DMS79 treated with DMSO at 0.1 percent for 48 hours (cell line): ENCODE measurements at places on chromosomes 2 and 18.

GRCh38 chr2:109523536-109524361 lies 90.0 kb downstream of the SEPTIN10 start:
- DNase-seq = no peak

DNA sequence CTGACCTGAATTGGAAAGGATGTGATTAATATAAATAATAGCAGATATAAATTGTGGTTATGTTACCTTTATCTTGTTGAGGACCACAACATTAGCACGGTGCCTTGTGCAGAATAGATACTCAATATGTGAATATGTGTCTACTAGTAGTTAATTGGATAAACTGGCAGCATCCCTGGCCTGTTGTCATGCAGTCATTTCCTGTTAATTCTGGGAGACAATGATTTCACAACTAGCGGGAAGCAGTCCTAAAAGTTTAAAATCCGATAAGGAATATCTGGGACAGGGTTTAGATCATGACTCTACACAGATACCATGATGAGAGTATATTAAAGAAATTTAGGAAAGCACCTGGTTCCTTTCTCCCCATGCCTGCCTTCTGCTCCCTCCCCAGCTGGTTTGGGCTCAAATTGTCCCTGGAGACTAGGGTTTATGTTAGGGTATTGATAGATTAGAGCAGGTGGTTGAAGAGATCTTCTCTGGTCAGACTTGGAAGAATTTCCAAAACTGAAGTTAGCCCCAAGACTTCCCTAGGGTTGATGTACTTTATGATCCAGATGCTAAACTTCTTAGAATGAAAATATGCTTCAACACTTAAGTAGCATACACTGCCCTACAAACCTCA lies 32.8 kb downstream of the CYBRD1 start:
- DNase-seq = no peak

DNA sequence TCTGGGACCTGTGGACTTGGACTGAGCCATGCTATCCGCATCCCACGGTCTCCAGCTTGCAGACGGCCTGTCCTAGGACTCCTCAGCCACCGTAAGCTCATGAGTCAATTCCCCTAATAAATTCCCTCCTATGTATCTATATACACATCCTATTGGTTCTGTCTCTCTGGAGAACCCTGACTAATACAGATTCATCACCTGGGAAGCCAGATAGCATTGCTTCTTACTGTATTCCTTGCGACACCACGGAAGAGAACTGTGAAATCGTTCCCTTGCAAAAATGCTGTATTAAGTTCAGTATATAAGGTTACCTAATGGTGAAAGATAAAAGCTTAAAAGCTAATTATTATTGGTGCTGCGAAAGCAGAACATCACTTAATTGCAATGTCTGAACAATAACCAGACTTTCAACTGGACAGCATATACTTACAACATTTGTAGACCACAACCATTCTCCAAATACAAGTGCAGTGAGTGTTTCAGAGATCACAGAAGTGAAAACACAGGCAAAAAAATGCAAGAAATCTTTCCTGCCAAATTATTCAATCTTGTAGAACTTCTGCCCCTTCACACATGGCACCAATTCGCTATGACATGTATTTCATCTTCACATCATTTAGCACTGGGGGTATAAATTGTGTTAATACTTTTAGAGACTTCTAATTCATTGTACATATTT lies 352.9 kb downstream of the TXNL1 start:
- no peak for DNase-seq

DNA sequence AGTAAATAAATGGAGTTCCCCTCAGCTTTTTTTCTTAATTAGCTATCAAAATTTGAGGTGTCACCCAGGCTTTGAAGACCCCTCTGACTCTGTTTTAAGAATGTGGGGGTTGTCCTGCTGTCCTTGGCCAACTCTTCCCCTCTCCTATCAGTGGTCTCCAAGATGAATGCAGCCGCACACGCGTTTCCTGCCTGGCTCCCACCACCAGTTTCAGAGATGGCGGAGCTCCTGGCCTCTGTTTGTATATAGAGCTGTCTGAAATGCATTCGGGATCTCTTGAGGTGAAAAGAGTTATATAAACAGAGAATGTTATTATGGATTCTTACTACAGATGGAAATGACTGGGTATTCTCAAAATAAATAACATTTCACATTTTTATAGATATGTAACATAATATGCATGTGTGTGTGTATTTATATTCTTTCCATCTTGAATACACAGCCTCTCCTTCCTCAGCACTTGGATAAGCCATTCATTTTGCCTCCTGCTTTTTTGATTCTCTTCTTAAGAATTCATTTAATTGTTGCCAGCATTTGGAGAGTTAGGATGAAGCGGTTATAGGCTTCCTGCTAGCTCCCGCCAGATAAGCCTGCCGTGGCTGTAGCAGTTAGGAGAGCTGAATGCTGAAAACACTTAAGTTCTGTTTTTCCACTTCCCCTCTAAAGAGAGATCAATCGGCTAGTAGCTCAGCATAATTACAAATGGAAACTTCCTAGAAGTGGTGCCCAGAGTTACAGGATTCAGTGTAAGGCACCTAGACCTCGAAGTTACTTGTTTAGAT lies 659.3 kb upstream of the FANCL start:
- DNase-seq = no peak

GRCh38 chr2:76197842-76198448 lies 487.2 kb upstream of the GCFC2 start:
- no peak for DNase-seq

DNA sequence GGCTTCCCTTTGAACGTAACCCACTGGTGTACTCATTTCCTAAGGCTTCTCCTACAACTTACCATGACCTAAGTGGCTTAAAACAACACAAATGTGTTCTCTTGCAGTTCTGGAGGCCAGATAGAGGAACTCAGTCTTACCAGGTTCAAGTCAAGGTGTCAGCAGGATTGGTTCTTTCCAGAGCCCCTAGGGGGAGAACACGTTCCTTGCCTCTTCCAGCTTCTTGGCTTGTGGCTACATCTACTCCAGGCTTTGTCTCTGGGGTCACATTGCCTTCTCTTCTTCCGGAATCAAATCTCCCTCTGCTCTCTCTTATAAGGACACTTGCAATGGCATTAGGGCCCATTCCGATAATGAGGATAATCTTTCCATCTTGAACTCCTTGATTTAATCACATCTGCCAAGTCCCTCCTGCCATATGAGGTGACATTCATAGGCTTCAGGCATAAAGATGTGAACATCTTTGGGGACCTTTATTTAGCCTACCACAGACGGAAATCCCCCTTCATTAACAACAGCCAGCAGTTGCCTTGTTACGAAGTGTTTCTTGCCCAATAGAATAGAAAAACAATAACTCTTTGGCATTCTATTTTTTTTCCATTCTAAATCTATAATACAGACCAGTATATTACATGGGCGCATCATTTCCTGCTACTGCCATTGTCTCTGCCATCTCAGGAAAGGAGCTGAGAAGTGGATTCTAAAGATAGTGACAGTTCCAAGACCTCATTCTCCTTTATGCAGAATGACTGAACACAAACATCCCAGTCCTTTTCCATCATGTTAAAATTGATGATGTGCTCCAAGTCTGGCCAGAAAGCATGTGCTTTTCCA lies 362.0 kb downstream of the ZNF521 start:
- peak; percentile 9 for DNase-seq

DNA sequence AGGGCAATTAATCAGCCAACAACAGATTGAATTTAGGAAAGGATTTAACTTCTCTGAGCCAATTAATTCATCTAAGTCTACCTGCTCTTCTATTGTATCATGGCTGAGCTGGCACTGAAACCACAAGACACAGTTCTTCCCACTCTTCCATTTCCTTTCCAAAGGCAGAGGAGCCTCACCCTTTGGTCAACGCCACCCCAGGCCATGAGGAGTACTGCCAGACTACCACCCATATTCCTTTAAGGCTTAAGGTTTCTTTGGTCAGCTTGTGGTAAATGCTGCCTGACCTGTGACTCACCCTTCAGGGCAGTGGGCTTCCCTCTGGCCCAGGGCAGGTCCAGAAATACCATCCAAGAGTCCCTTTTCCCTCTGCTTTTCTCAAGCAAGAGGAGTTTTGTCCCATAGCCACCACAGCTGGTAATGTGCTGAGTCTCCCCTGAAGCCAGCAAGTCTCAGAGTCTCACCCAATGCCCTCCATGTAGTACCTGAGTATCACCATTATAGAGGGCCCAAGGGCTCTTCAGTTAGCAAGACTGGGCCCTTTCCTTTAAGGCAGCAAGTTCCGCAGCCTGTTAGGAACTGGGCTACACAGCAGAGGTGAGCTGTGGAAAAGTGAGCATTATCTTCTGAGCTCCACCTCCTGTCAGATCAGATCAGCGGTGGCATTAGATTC lies 900.5 kb upstream of the CRIM1 start:
- no peak for DNase-seq

GRCh38 chr18:32919799-32920198 lies 147.0 kb upstream of the KLHL14 start:
- no peak for DNase-seq

DNA sequence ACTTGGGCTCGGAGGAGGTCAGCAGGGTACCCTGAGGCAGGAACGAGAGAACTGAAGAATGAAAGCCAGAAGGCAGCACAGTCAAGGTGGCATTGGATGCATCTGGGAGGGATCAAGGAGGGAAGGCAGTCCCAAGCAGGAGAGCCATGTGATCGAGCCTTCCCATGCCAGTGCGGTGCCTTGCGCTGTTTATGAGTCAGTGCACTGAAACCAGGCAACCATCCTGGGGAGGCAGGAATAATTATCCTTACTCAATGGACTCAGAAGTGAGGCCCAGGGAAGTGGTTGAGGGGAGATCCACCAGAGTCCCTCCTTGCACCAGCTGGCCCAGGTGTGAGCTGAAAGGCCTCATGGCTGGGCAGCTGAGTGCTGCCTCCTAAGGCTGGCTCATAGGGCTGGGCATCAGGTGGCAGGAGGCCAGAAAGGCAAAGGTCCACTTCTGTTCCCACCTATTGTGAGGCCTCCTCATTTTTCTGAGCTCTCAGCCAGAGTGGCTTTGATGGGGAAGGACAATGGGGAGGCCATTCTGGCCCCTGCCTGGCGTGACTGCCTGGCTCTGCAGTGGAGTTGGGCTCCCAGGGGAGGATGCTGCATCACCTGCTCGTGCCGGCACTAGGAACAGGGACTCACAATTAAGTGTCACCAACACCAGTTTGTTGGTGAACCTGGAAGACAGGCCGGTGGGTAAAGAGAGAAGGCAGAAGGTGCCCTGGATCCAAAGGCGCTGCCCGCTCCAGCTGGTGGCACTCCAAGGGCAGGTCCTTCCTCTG lies 82.3 kb downstream of the TFCP2L1 start:
- DNase-seq = peak; percentile 76

DNA sequence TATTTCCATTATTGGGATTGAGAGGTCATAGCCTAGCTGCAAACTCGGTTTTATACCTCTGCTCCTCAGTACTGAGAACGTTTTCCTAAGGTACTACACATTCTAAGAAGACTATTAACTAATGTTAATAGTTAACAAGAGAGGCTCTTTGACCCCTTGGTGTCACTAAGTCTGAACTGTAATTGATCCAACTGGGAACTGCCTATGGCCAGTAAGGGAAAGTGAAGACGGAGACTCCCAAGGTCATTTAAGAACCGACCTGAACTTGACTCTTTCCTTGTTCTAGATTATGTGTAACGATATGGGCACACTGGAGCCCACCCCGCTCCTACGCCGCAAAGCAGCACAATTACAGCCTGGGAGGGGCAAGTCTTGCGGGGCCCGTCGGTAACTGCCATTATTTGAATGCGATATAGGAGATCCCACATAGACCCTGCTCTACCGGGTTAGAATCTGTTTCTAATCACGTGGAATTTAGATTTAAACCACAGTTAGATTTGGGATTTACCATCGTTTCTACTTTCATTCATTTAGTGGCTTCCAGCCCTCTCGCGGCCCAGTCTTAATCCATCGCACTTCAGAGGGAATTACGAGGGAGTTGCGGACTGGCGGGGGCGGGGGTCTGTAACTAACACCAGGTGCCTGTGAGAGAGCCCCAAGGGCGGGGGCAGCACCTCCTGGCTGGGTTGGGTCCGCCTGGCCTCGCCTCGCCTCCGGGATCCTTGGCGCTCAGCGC lies 84.1 kb upstream of the EPB41L3 start:
- peak; percentile 55 for DNase-seq

DNA sequence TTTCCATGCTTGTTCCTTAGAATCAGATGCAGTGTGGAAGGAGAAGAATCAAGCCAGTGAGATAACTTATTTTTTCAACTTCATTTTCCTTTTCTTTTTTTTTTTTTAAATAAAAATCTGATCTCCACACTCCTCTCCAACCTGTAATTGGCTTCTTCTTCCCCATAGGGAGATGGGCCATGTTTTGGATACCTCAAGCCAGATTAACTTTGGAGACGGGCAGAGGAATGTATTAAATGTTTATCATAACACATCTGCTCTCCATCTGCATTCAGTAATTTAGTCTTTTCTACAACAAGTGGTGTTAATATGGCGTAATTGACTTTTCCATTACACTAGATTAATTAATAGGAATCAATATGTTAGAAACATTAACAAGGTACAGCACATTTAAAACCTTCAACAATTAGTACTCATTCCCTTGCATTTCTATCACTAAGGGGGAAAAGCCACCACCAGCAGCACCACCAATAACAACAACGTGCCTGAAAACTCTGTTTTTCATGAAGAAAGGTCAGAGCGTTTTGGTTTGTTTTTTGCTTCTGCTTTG lies 244.1 kb downstream of the MYCN start:
- no peak for DNase-seq

GRCh38 chr2:207012461-207012860 lies 73.1 kb downstream of the CPO start:
- no peak for DNase-seq

DNA sequence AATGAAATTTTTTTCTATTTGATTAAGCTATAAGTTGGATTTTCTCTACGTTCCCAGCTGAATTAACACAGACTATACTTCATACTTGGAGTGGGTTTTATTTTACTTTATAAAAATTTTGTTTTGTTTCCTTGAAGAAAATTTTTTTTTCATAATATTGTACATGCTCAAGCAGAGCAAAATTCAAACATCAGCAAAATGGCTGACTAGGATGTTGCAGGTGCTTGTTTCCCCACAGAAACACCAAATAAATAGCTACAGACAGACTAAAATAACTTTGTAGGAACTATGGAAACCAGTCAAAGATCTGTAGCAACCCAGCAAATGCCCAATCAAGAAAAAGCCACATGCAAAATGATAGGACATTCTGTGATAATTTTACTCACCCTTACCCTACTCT lies 82.3 kb downstream of the CCDC138 start:
- no peak for DNase-seq

GRCh38 chr2:88090446-88091283 lies 23.0 kb downstream of the SMYD1 start:
- no peak for DNase-seq

DNA sequence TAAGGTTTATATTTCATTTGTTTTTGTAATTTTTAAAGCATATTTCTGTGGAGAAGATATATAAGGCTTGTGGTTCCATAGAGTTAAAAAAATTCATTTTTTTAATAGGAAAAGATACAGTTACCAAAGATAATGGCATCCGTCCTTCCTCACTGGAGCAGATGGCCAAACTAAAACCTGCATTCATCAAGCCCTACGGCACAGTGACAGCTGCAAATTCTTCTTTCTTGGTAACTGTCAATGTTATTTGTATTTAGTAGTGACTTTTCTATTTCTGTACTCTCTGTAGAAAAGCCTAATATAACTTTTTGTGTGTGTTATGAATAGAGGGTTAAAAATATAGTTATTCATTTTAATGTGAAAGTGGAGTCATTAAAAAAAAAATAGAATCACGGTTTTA lies 35.1 kb downstream of the HADHB start:
- no peak for DNase-seq

- DNase-seq = no peak
These were observed 257.1 kb upstream of the SPOPL start for GRCh38 chr2:138244501-138244925.
